ENCODE measurements at places on chromosomes 2 and 18.

GRCh38 chr2:15560140-15560987 lies 770 bp downstream of the NBAS start:
- no peak for DNase-seq

DNA sequence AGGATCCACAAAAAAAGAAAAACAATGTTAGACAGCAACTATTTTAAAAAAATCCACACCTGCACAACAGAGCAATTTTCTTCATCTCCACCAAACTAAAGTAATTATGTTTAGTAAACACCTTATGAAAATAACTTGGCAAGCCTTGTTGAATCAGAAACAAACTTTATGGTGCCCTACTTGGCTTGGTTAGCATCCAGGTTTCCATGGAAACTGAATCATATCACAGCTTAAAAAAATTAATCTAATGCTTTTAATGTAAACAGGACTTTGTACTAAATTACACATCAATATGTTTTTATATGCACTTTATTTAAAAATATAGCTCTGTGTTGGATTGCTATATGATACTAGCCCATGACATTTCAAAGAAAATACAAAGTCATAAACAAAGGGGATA lies 1882.4 kb downstream of the SUCLG1 start:
- DNase-seq, result no peak

DNA sequence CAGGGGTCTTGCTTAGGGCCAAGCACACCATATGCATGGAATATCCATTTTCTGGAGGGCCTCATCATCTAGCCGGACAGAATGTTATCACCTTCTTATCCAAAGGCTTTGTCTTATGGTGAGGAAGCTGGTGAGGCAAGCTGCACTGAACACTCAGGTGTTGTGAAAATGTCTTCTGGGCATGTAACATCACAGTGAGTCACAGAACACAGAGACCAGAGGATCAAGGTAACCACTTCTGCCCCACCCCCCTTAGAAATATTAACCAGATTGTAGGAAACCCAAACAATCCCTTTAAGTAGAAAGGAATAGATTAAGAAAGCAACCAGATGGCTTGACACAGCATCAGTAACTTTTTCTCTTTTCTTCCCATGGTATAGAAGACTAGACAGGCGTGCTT lies 51.1 kb downstream of the MYO5B start:
- no peak for DNase-seq

DNA sequence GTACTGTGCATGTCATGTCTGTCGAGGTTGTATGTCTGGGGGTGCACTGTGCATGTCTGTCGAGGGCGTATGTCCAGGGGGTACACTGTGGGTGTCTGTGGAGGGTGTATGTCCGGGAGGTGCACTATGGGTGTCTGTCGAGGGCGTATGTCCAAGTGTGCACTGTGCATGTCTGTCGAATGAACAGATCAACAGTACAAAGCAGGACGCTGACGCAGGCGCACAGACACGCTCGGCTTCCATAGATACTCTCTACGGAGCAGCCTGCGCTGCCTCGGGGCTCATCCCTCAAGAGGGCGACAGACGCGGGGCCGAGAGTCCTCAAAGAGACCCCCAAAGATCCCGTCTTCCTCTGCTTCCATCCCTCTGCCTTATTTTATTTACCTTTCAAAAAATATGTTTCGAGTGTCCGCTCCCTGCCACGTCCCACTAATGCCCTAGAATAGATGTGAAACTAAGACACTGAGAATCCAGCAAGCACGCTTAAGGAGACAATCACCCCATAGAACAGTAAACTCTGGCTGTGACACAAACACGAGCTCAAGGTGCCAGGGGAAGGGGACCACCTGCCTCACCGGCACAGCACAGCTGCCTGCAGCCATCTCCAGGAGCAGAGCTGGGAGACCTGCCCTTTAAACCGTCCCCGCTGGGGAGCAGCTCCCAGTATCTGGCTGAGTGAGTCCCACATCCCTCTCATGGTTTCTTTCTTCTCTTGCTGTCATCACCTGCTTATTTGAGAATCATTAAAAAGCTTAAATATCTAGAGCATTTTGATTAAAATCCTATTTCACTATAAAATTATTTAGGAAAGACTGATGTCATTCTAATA lies 250.5 kb upstream of the MYT1L start:
- DNase-seq, result no peak

GRCh38 chr18:21458310-21458709 lies 142.2 kb downstream of the ESCO1 start:
- no peak for DNase-seq

DNA sequence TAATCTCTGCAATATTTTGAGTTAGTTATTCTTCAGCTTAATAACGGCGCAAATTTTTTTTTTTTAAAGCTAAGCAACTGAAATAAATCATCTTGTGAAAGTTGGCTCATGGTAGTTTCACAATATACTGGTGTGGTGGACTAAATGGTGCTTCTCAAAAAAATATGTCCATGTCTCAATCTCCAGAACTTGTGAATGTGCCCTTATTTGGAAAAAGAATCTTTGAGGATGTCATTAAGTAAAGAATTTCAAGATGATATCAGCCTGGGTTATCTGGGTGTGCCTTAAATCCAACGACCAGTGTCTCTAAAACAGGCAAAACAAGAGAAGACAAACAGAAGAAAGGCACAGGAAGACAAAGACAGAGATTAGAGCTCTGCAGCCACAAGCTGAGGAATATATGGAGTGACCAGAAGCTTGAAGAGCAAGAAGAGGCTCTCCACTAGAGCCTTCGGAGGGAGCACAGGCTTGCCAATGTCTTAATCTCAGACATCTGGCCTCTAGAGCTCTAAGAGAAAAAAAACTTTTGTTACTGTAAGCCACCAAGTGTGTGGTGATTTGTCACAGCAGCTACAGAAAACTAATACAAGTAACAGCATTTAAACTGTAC lies 71.4 kb downstream of the HNMT start:
- DNase-seq, result no peak

Measured in NCI-H2107 (cell line).